ENCODE measurements at places on chromosomes 6 and 20.
A peak's percentile ranks its signal among the peaks of the same experiment; 100 is the strongest.

GRCh38 chr20:25048519-25048952 is 9.4 kb downstream of the ACSS1 start:
- DNase-seq, result no peak

DNA sequence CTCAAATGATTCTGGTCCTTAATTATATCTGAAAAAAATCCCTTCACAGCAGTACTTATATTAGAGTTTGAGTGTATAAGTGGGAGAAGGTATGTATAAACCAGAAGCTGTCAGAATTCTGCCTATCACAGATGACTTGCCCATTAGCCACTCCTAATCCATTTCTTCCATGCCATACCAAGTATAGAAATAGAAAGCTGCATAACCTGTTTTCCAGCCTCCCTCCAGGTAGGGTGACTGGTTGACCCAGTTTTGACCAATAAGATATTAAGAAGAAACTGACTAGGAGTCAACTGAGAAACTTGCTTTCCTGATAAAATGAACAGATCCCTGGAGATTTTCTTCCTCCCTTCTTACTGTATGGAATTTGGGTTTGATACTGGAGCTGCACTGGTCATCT is 112.2 kb upstream of the GRIK2 start:
- DNase-seq, result no peak

- DNase-seq, result no peak
Observed at GRCh38 chr20:64086801-64087200, 2.6 kb upstream of the LKAAEAR1 start.

- no peak for DNase-seq
Observed at GRCh38 chr6:110348961-110349690, 9.0 kb downstream of the METTL24 start.

DNA sequence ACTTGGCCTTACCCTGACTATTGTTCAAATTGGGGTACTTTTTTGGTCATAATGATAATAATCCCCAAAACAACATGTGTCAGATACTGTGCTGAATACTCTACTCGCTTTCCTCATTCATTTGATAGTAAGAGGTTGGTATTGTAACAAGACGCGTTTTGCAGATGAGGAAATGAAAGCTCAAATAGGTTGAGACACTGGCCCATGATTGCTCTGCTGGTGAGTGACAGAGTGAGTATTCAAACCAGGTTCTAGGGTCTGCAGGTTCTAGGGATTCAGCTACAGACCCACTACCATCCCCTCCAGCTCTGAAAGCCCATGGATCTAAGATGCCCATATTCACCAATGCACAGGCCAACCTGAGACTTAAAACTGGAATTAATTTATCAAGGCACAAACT is 1.3 kb upstream of the ENPP4 start:
- DNase-seq, result no peak

GRCh38 chr6:110432285-110432900 is 17.0 kb upstream of the DDO start:
- no peak for DNase-seq

GRCh38 chr6:7338031-7338430 is 25.0 kb upstream of the SSR1 start:
- peak; percentile 62 for DNase-seq

DNA sequence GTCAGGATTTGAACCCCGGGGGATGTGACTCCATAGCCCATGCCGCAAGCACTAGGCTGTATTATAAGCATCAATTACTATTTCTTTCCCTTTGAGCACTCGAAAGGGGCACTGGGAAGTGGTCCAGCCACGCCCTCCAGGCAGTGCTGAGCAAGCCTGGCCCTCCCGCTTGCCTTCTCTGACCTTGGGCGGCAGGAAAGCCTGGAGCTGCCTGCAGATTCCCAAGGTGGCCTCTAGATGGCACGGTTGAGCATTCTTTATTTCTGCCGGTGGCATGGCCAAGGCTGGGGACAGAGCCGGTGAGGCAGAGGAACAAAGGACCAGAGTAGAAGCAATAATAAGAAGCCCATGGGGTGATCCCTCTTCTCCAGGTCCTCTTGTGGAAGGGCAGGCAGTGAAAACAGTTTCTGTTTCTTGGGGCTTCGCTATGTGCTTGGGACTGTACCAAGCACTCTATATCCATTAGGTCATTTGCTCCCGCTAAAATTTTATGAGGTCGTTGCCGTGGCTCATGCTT is 32.0 kb downstream of the ARHGAP40 start:
- peak; percentile 36 for DNase-seq

DNA sequence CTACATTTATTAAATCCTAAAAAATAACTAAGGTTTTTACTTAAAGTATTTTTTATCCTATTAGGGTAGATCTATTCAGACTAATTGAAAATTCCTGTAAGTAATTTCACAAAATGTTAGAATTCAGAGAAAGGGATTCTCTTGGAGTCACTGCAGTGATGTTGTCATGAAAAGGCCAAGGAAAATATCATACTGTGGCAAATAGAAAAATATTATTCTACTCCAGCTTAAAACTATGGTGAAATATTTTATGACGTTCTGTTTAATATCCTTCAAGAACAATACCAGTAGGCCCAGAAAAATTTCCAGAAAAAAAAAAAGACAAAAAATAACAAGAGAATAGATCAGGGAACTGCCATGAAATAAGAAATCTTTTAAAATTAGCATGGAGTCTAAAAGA is 73.6 kb downstream of the FILIP1 start:
- no peak for DNase-seq

DNA sequence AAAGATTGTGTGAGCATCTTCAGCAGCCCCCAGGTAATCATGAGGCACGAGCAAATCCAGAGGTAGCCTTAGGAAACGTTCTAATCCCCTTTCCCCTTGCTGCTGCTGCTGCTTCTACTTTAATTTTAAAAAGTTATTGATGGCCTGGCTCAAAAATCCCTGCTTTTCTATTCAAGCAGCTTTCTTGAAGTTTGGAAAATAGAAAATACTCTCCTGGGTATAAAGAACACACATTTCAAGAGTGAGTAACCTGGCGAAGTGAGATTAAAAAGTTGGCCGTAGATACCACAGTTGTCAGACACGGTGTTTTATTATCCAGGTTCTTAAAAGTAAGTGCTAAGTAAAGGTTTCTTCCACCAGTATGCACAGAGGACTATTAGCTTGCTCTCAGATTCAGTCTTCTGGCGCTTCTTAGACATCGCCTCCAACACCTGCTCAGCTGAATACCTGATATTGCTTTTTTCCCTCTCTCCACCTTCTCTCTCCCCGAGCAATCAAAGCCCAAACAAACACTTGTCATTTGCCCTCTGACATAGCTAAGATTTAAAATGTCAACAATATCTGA is 150.7 kb downstream of the EDN3 start:
- no peak for DNase-seq

DNA sequence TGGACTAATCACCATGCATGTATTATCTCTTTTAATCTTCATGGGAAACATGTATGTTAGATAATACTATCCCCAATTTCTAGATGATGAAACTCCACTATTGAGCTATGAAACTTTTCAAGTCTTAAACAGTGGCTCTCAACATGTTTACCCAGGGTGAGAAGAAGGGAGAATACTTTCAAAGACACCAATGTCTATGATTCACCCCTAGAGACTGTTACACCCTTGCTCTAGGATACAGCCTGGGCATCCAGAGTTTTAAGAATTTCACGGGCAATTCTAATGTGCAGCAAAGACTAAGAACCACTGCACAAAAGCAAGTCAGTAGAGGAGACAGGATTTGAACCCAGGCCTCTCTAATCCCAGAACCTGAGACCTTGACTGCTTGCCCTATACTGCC is 47.8 kb downstream of the GFOD1 start:
- peak; percentile 26 for DNase-seq

GRCh38 chr6:169956580-169956979 is 205.2 kb downstream of the ERMARD start:
- no peak for DNase-seq

- DNase-seq, result peak; percentile 91
Observed at GRCh38 chr20:62702895-62703852, 5.5 kb upstream of the NTSR1 start.

GRCh38 chr6:125393449-125393858 is 91.7 kb upstream of the HDDC2 start:
- DNase-seq, result no peak

GRCh38 chr6:137316626-137317025 is 97.4 kb upstream of the IFNGR1 start:
- no peak for DNase-seq

GRCh38 chr6:29442719-29443118 is 3.6 kb downstream of the OR10C1 start:
- DNase-seq, result no peak

DNA sequence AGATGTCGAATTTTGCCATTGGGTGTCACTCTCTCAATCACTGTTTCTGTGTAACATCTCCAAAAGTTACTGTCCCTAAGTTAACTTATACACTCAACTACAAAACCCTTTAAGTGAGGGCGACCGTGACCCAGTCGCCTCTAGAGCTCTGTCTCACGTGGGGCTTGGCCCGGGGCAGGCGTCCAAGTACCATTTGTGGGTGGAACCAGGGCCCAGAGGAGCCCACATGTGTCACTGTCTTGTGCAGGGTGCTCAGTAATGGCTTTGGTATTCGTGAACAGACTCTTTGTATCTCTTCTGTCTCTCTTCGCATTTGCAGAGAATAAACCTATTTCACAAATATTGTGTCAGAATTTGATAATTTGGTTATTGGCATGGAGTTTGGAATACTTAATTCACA is 109.9 kb upstream of the THBS2 start:
- no peak for DNase-seq

DNA sequence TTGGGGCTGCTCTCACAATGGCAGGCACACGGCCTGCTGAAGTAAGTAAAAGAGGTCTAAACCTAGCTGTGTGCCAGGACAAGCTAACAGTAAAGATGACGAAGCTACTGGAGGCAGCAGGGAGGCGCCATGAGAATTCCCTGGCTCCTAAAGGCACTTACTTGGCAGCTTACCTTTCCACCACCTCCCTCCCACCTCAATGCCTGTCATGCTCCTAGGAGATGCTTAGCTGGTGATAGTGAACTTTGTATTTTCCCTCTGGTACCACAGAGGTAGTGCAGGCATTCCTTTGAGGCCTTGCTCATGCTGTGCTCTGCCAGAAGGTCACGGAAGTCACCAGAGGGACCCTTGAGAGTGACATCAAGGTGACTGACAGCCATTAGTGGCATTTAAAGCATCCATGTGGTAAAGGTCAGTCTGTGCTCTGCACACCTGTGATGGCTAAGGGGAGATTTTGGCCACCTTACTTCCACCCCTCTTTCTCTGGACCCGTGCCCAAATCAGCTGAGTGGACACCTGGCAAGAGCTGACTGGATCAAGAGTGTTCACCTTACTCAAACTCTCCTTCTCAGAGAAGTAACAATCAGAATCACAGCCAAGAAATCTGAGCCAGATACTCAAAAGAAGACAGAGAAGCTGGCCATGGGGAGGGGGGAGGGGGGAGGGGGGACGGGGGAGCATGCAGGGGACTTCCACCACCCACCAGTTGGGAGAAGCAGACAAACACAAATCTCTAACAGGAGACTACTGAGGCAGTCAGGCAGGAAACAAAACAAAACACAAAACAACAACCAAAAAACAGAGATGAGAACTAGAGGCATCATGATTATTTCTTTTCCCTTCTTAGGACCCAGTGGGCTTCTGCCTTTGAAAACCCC is 2.9 kb downstream of the FKBP1A start:
- DNase-seq, result peak; percentile 88

- DNase-seq, result no peak
Observed at GRCh38 chr20:434221-434620, 26.1 kb downstream of the RBCK1 start.

DNA sequence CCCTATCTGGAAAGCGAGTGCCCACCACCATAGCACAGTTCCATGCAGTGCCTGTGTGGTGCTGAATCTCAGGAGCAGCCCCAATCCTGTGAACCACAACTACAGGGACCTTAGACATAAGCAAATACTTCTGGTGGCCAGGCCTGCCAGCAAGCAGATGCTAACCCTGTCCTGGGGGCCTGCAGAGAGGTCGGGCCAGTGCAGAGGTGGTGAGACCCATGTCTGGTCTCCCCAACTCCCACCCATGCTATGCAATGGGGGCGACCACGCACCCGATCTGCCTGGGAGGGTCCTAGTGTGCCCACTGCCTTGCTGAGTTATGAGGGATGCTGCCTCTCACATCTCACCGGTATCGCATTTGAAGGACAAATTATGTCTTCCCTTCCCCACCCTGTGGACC is 151.6 kb upstream of the ZNF337 start:
- no peak for DNase-seq

GRCh38 chr20:36632147-36632486 is 13.9 kb downstream of the SLA2 start:
- no peak for DNase-seq

DNA sequence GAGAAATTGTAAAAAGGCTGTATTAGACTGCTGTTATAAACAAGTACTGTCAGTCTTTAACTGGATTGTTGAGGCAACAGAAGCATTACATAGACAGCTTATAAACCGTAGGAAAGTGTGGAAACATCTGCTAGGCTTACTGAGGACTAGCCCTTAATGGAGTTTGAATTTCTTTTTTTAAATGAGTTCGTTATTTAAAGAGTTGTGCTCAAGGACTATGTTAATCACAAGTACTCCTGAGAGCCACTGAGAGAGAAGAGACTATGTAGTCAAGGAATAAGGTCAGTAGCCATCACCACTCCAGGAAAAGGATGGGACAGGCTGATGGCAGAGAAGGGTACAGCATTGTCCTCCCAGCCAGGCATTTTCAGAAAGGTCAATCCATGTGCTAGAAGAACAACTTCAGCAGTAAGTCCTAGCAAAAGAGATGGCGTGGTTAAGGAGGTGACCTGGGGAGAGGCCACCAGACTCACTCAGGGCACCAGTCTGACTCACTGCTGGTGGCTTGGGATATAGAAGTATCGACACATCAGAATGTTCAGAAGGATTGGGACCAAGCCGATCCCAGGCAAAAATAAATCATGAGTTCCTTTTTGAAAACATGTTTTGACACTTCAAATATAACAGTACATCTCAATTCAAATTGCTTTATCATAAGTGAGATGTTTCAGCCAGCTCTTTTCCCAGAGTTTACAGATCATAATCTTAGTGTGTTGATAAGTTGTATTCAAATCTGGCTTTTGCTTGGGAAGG is 6.4 kb downstream of the RPS12 start:
- DNase-seq, result peak; percentile 11

DNA sequence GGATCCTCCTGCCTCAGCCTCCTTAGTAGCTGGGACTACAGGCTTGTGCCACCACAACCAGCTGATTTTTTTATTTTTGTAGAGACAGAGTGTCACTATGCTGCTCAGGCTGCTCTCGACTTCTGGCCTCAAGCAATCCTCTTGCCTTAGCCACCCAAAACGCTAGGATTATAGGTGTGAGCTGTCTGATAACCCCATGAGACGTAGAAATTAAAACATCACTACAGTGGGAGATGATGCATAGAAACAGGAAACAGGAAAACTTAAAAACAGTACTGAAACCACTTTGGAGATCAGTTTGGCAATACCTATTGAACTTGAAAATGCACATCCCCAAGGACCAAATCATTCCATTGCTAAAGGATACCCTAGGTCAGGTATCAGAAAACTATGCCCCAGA is 10.8 kb downstream of the SENP6 start:
- no peak for DNase-seq

- DNase-seq, result peak; percentile 98
Observed at GRCh38 chr20:50304923-50305635, 114.4 kb downstream of the CEBPB start.

GRCh38 chr6:39470506-39470905 is 148.0 kb upstream of the KCNK16 start:
- DNase-seq, result no peak

- DNase-seq, result no peak
Observed at GRCh38 chr20:47337413-47337812, 19.1 kb downstream of the ZMYND8 start.

Data from fibroblast of the aortic adventitia (primary cell).